Stimulated activated CD4-positive, alpha-beta T cell treated with anti-CD3 and anti-CD28 coated beads, Interleukin-15, amount 100 ng/mL, for 24 hours (primary cell): ENCODE measurements at places on chromosomes 4 and X.

- no peak for DNase-seq
Observed at GRCh38 chr4:75643651-75644050, 13.3 kb upstream of the CDKL2 start.

DNA sequence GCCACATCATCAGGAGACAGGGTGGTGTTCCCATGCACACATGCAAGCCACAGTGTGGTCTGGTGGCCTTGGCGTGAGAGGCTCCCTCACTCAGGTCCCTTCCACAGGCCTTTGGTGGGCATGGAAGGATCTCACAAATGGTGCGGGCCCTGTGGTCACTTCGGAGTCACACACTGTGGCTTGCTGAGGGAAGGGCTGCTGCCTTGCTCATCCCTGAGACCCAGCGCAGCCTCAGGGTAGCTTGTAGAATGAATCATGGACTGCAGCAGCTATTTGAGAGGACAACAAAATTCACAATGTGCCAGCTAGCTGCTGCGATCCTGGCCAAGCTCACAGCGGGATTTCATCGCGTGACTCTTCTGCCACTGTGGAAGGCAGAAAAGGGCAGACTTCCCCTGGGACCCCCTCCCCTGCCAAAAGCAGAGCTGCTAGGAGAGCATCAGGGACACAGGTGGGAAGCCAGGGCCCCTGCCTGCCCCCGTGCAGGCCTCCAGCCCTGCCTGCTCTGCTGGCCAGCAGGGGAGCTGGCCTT, 106.4 kb downstream of the ABLIM2 start:
- DNase-seq, result no peak

DNA sequence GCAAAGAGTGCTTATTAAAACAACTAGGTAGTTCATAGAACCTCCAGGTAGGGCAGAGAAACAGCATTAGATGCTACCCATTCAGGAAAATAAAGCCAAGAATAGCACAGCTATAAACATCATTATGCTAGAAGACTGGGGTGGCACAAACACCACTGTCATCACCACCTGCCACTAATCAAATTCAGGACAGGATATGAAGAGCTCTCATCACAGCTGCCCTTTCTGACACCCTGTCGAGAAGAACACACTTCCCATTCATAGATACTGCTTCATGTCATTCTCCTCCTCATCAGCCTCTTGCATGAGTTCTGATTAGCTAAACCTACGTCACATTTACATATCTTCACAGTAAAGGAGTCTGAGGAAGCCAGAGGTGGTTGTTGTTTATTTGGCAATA, 692.3 kb upstream of the HS3ST1 start:
- DNase-seq, result no peak

DNA sequence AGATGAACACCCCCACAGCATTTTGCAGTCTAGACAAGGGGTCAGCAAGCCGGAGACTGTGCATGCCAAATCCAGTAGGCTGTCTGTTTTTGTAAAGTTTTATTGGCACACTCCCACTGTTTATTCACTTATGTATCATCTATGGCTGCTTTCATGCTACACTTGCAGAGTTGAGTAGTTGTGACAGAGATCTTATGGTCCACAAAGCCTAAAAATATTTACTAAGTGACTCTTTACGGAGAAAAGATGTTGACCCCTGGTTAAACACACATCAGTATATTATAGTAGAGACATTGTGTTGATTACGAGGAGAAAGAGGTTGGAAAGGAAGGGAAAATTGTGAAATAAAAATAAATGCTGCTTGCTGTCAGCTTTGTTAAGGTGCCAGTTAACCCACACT, 2.2 kb upstream of the LHFPL1 start:
- no peak for DNase-seq

DNA sequence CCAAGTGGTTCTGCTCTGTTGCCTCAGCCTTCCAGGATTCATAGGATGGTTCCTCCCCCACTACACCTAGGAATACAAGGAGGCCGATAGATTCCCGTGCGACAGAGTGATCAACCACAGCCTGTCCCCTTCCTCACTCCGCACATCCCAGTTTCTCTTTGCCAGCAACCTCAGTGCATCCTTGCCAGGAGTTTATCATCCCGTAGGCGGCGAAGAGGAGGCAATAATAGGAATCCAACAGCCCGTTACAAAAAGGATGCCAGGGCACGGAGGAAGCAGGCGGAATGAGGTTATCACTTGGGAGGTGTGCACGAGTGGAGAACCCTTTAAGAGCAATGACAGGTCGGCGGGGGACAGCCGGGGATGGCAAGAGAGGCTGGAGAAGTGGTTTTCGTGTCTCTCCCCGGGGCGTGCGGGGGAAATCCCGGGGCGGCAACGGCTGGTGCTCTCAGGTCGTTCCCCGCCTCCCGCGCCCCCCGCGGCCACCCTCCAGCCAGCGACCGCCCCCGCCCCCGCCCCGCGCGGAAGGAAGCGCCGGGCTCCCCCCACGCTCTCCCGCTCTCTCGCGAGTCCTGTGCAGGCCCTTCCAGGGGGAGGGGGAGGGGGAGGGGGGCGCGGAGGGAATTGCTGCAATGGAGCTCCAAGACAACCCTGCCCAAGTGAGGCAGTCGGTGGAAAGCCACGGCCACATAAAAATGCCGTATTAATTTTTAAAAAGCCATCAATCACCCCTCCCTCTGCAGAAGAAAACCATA, 1.6 kb downstream of the PPP3CA start:
- DNase-seq, result peak; percentile 62

GRCh38 chrX:44674906-44675305, 132.2 kb upstream of the FUNDC1 start:
- DNase-seq, result no peak

GRCh38 chrX:130173190-130173895, 1.6 kb downstream of the RAB33A start:
- DNase-seq, result peak; percentile 59

GRCh38 chr4:35125995-35126712, 1118.2 kb downstream of the ARAP2 start:
- no peak for DNase-seq

- DNase-seq, result peak; percentile 35
Observed at GRCh38 chrX:38220024-38220414, 652 bp downstream of the SRPX start.

- DNase-seq, result no peak
Observed at GRCh38 chrX:46502848-46503247, 42.4 kb downstream of the ZNF674 start.

- no peak for DNase-seq
Observed at GRCh38 chr4:15420642-15421041, 7.2 kb upstream of the C1QTNF7 start.

GRCh38 chr4:13164783-13165331, 319.3 kb downstream of the RAB28 start:
- DNase-seq, result no peak

- no peak for DNase-seq
Observed at GRCh38 chr4:176438401-176438800, 118.6 kb downstream of the SPCS3 start.

- no peak for DNase-seq
Observed at GRCh38 chr4:40596522-40596921, 33.1 kb downstream of the RBM47 start.

GRCh38 chr4:65546882-65547416, 123.3 kb downstream of the EPHA5 start:
- no peak for DNase-seq

DNA sequence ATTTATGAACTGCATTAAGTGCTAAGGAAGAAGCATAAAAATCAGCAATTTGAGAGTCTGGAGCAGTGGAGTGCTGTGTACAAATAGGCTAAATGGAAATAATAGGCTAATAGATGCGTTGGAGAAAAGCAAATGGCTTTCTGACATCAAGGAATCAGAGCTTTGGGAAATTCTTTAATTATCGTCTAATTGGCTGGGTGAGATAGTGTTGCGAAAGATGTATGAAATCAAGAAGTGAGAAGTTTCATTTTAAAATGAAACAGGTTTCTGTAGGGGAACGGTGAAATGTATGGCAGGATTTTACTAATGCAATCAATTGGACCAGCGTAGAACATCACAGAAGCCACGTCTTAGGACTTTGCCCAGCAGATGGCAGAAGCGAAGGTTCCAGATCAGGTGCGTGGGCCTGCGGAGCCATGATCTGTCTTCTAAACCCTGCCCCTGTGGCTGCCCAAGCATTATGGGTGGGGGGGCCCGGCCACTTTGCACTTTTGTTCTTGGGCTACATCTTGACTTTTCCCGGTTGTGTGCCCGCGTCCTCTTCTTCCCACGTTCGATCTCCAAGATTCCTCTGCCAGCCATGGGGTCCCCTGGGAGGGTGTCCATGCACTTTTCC, 118.5 kb upstream of the SHISA3 start:
- no peak for DNase-seq

DNA sequence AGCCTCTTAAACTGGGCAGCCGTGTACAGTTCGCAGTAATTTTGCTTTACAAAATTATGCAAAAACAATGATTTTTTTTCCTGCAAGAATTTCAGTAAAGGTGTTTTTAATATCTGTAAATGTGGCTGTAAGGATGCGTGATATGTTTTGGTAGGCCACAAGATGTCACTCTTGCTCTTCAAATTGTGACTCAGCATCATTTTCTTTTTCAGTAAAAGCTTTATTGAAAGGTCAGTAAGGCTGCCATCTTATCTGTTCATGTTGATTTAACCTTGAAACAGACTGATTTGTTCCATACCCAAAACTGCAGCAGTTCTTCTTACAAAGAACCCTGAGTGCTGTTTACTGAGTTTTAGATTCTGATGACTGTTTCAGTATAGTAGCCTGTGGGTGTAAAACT, 39.9 kb downstream of the TXLNG start:
- DNase-seq, result no peak
